Karpas-422 (cell line): ENCODE measurements at places on chromosomes 1 and 21. TPM values are rescaled to one million over a fixed set of nuclear protein-coding genes. Genes with fewer than 3 reads are reported as not detected.

GRCh38 chr1:116765962-116766361 lies 11.7 kb downstream of the CD2 start:
- no peak for DNase-seq

- DNase-seq: no peak
Observed at GRCh38 chr1:81679942-81680341, 120.8 kb upstream of the ADGRL2 start.

GRCh38 chr1:27327964-27328363 lies 6.0 kb downstream of the TMEM222 start:
- DNase-seq: no peak

- no peak for DNase-seq
Observed at GRCh38 chr21:15797577-15798363, 68.0 kb downstream of the USP25 start.

GRCh38 chr1:26970810-26971209 lies 10.5 kb upstream of the KDF1 start:
- DNase-seq: no peak

DNA sequence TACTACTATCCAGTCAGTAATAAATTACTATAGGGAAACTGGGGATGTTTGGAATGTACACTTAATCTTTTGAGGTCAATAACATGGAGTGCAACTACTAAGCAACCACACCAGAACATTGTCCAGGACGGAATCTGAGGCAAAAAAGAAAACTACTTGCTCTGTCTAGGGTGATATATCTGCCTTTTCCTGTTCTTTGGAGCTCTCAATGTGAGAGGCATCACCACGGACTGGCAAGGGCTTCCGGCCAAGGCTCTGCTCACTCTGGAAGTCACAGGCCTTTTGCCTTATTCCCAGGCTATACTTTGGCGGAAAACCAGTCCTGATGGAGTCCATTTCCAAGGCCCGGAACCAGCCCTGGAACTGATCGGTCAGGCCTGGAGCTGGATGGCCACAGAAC lies 94.2 kb downstream of the DTL start:
- DNase-seq: no peak

DNA sequence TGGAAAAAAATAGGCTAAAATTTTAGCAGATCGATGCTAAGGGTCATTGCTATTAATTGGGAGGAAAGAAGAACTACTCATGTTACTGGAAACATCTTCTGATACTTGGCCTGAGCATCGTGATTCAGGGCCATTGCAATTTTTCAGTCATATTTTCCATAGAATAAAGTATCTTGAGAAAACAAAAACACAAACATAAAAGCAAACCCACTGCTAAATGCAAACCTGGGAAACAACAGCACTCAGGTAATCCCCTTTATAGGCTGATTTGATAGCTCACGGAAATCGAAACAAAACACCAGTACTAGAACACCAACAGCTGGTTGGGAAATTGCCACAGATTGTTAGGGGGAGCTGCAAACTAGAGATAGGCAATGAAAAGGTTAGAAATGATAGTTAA lies 172.9 kb upstream of the ESRRG start:
- no peak for DNase-seq

BSND gene
- total RNA-seq: not detected in 2 replicates

DNA sequence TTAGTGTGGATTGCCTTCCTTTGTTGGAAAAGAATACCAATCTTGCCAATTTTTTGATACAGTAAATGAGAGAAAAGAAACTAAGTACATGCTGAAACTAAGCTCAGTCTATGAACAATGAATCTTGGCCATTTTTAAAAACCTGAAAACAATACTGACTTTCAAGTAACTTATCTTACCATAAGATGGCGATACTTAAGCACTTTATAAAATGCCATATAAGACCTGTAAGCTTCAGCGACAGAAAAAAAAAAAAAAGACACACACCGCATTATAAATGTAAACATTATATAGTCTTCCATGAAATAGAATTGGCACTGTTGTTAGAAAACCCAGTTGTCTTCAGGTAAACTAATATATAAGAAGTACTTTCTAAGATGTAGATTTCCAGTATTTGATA lies 3.0 kb downstream of the OLFM3 start:
- peak; percentile 56 for DNase-seq

DNA sequence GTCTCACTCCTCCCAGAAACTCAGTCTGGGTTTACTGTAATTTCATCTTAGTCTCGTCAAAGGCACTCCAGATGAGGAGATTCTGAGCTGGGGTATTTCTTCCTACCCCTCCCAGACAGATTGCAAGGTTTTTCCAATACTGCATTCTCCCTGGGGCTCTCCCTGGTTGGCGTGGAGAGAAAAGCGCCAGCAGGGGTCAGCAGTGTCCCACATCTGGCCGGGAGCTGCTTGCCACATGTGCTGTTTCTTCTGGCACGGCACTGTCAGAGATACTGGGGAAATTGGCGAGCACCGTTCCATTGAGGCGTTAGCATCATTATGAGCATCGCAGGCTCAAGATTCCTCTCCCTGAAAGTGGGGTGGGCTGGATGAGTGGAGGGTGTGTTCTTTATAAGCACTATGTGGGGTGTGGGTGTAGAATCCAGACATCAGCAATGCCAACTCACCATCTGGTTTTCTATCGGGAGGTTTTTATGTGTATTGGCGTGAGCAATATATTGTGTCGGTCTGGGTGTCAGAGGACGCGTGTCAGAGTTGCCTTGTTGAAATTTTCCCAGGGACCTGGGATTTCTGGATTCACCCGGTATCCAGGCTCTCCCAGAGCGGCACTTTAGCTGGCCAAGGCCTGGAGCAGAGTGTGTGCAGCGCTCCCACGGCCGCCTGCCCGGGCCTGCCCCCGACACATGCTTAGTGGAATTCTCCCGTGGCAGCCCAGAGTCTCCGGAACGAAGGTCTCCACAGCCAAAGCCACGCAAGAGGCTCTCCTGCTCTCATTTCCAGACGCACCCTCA lies 8.0 kb upstream of the NAV1 start:
- peak; percentile 81 for DNase-seq

DNA sequence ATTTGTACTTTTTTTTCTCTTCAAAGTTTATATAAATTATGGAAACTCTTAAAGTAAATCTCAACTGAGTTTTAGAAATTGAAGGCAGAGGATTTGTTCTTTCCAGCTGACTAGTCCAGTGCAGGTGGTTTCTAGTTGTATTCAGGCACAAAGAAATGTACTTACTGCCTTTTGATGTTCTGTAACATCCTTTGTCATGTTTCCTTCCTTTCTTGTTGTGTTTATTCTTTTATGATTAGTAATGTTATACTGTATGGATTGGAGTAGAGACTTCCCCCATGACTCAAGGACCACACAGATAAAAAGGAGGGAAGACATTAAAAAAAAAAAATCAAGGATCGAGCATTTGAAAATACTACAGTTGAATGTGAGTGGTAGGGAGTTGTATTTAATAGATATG lies 8.0 kb downstream of the HIPK1 start:
- no peak for DNase-seq

PRAMEF27 gene
- total RNA-seq: not detected in 2 replicates
